Ovary (tissue), 10 donors: ENCODE measurements at places on chromosomes 4 and X. TPM values are rescaled to one million over a fixed set of nuclear protein-coding genes. Genes with fewer than 3 reads are reported as not detected.

The DNAAF6 gene
- total RNA-seq: not detected

The MAGEA1 gene
- total RNA-seq: not detected

The PAGE5 gene
- not detected for total RNA-seq

The GYPE gene
- total RNA-seq: not detected

The EGF gene
- 0.12 TPM for total RNA-seq

The TMLHE gene
- total RNA-seq: 23.6 TPM

The MAGEA2B gene
- total RNA-seq: not detected

The SMIM14 gene
- 27.0 TPM for total RNA-seq

The ADGRG4 gene
- total RNA-seq: 0.55 TPM

The PAGE1 gene
- not detected for total RNA-seq

The PDE5A gene
- total RNA-seq: 10.1 TPM

The FATE1 gene
- not detected for total RNA-seq

- DNase-seq: no peak
These were observed 394.1 kb downstream of the GALNTL6 start for GRCh38 chr4:172207258-172207657.

DNA sequence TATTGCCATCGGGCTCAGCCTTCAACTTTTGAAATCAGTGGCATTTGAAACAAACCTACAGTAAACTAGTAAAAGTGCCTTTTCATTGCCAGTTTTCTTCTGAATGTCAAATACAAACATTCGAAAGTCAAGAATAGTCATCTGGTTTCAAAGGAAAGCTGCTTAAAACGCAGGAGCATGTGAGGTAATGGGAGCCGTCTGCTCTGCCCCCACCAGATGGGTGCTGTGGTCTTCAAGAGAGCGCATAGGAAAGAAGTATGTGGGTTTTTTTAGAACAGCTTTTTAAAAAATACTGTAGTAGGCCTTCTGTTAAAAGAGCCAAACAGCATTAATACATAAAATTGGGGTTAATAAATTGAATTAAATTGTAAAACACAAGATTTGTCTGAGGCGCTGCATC is 88.6 kb downstream of the STOX2 start:
- no peak for DNase-seq

DNA sequence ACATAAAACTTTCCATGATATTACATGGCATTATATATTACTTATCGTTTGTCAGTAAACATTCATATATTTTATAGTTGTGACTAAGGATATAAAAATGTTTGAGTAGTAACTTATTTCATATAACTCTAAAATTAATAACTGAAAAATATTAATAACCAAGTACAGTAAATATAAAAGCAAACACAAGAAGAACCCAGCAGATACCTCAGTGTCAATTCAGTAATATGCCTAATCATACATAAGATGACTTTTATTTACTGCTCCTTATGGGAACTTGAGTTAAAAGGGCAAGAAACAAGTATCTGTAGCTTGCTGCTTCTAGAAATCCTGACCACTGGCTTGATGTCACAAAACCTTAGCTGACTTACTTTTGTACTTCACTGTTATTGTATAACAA is 28.4 kb upstream of the MAPK10 start:
- DNase-seq: no peak

DNA sequence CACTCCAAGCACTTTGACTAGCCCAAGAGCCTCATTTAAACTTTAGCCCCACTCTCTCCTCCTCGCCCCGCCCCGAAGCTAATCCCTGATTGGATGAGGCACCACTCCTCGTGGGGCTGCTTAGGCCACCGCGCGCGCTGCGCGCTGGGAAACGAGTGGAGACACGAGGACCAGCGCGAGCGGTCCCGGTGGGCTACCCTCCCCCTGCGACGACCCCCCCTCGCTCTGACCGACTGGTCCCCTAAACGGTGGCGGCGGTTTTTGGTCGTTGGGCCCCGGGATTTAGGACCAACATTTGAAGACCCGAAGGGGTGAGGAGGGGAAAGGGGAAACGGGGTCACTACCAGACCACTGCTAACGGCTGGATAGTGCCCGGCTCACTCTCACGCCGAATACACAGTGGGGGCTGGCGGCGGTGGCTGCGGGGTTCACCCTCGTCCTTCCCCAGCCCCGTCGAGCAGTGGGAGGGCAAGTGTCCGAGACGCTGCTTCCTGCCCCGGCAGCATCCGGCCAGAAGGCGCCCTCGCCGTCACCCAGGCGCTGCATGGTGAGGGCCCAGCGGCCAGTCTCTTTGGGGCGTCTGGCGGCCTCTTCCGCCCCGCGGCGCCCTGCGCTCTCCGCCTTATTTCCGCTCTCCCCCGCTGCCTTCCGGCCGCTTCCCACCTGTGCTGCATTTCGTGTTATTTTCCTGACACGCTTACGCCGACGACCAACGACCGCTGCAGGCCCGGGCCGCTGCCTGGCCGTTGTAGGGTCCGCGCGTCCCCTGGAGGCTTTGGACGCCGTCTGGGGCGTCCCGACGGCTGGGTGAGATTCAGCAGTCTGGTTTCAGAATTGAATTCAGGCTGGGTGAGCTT is at the start of gene RBM46:
Gene RBM46, plus strand, starts transcription at position 147 of the 857 bp plus-strand sequence. CDS start 15,481 bp downstream, outside the sequence.
- no peak for DNase-seq

DNA sequence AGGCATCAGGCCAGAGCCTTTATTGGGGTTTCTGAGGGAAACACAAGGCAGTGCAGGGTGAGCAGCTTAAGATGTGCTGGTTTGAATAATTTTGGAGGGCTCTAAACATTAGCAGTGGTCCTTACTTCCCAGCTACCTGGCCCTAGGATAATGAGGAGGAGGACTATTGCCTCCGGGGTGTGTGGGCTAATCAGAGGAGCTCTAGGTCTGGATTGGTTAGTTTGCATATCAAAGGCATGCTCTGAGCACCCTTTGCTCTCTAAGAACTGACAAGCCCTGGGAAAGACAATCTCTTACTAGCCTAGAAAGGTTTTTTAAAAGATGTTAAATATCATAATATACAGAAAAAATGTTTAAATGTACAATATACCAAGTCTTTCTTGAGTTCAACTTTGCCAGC is 58.4 kb downstream of the RXFP1 start:
- DNase-seq: no peak

- DNase-seq: no peak
These were observed 19.9 kb downstream of the NSD2 start for GRCh38 chr4:1890979-1891570.

DNA sequence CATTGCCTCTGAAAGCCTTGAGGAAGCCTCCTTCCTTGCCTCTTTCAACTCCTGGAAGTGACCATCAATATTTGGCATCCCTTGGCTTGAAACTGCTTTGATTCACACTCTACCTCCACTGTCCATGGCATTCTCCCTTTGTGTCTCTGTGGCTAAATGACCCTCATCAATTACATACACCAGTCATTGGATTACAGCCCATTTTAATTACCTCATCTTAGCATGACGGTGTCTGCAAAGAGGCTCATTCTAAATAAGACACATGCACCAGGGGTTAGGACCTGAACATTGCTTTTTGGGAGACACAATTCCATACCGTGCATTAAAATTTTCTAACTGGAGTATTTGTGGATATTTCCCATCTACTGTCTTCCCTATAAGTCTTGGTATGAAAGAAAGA is 60.7 kb upstream of the FAM9A start:
- no peak for DNase-seq

GRCh38 chr4:64564126-64564525 is 154.9 kb upstream of the TECRL start:
- no peak for DNase-seq

- no peak for DNase-seq
These were observed 93.7 kb upstream of the AP1S2 start for GRCh38 chrX:15948318-15948660.

- no peak for DNase-seq
These were observed 9.6 kb upstream of the YTHDC1 start for GRCh38 chr4:68359508-68359907.

DNA sequence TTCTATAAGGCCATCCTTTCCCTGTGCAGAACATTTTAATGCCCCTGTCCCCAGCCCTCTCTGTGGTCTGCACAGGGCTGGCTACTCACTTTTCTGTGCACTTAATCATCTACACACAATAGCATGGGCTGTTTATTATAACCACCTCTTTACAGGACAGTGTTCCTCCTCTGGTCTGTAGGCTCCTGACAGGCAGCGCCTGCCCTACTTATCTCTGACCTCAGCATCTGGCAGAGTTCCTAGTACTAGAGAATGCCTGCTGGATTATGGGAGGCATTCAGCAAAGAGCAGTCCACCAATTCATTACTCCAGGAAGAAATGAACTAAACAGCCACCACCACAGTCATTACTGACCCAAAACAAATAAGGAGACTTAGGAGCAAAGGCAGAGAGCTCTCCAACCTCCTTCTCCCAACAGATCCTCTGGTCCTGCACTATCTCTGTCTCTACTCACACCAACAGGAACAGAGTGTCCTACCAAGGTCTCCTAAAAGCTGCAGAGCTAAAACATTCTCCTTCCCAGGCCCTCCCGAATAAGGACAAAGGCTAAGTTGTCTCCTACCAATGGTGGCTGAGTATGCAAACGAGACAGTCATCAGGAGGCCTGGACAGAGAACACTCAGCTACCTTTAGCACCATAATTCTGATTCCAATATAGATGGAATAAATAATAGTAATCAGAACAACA is 279.2 kb downstream of the QDPR start:
- DNase-seq: peak; percentile 38

- no peak for DNase-seq
These were observed 24.9 kb upstream of the ETNPPL start for GRCh38 chr4:108787724-108788123.

- DNase-seq: no peak
These were observed 187.3 kb downstream of the ANAPC10 start for GRCh38 chr4:144910723-144911122.

GRCh38 chrX:19172741-19173140 is 50.5 kb upstream of the ADGRG2 start:
- DNase-seq: no peak

DNA sequence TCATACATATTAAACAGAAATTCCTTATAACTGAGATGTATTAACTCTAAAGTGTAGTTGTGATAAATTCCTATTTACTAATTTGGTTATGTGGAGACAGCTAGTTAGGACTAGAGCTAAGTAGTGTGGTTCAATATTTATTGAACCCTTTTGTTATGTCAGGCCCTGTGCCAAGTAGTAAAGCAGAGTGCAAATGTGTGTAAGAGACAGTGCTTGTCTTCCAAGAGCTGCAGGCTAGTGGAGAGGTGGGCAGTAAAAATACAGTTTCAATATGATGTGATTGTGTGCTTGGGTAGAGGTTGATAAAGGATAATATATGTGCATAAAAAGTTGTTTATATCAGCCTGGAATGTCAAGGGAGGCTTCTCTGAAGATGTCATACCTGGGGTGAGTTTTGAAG is 80.0 kb downstream of the TBC1D19 start:
- no peak for DNase-seq

DNA sequence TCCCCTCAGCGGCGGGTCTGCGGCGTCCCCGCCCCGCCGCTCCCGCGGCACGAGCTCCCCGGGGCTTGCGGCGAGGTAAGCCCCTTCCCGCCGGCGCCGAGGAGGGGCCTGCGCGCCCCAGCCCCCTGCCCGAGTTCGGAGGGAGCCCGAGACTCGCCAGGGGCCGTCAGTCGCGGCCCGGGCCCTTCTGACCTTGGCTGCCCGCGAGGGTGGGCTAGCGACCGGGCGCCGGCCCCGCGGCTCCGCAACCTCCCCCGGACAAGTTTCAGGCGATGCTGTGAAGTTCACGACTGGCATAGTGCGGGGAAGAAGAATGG is 554 bp downstream of the CDKL5 start:
- no peak for DNase-seq

DNA sequence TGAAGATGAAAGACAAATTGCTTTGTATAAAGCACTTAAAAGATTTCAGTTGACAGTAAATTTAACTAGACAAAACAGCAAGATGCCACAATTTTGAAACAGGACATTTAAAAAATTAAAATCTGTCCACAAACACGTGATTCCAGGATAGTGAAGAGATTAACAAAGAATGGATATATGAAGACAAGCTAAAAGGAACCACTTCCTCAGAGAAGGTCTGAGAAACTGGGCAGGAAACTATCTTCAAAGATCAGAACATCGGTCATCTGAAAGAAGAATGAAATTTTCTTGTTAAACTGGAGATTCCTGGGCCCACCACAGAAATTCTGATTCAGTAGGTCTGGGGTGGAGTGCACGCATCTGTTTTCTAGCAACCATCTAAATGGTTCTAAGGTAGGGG is 1.4 kb downstream of the RWDD4 start:
- DNase-seq: no peak

GRCh38 chrX:40303256-40304077 is 205.7 kb upstream of the BCOR start:
- no peak for DNase-seq

GRCh38 chr4:41976775-41977516 is 4.6 kb upstream of the DCAF4L1 start:
- no peak for DNase-seq

DNA sequence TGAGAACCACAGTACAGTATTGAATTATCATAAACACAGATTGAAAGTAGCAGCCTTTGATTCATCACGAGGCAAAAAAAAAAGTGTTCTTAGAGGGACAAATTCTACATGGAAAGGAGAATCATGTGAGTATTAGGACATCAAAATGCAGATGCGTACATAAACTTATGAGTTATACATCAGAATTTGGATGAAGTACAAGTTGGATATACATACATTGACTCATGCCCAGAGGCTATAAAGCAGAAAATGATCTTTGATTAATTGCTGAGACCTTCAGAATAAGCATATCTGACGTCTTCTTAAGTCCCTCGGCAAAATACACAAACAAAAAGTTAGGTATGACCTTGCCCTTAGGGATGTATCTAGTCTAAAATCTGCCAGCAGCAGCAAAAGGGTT is 206.4 kb downstream of the LDB2 start:
- DNase-seq: no peak

DNA sequence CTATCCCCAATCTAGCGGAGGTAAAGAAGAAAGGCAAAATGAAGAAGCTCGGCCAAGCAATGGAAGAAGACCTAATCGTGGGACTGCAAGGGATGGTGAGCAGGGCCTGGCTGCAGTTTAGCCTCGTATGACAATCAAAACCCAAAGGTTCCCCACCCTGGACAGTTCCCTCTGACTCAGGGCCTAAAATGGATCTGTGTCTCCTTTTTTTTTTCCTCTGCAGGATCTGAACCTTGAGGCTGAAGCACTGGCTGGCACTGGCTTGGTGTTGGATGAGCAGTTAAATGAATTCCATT is 986 bp downstream of the HDAC6 start:
- DNase-seq: no peak

DNA sequence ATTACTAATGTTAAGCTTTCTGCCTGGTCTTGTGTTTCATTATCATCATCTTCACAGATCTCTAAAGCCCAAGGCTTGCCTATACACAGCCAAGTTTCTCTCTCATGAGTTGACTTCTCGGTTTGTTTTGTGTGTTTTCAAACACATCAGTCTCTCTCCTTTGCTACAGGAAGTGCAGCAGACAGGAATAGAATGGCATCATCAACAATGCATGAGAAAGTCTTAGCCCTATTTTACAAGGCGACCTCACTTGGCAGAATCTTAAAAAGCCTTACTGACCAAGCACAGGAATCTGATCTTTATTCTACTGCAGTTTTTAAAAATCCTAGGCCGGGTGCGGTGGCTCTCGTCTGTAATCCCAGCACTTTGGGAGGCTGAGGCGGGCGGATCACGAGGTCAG is 36.8 kb downstream of the CC2D2A start:
- DNase-seq: no peak

- DNase-seq: no peak
These were observed 117.7 kb upstream of the SLC6A14 start for GRCh38 chrX:116318672-116319071.

- DNase-seq: no peak
These were observed 24.9 kb downstream of the JAKMIP1 start for GRCh38 chr4:6175426-6175825.
